ENCODE measurements at places on chromosomes 6 and 20.

GRCh38 chr20:4451487-4452081 lies 270.1 kb upstream of the PRND start:
- DNase-seq: no peak

DNA sequence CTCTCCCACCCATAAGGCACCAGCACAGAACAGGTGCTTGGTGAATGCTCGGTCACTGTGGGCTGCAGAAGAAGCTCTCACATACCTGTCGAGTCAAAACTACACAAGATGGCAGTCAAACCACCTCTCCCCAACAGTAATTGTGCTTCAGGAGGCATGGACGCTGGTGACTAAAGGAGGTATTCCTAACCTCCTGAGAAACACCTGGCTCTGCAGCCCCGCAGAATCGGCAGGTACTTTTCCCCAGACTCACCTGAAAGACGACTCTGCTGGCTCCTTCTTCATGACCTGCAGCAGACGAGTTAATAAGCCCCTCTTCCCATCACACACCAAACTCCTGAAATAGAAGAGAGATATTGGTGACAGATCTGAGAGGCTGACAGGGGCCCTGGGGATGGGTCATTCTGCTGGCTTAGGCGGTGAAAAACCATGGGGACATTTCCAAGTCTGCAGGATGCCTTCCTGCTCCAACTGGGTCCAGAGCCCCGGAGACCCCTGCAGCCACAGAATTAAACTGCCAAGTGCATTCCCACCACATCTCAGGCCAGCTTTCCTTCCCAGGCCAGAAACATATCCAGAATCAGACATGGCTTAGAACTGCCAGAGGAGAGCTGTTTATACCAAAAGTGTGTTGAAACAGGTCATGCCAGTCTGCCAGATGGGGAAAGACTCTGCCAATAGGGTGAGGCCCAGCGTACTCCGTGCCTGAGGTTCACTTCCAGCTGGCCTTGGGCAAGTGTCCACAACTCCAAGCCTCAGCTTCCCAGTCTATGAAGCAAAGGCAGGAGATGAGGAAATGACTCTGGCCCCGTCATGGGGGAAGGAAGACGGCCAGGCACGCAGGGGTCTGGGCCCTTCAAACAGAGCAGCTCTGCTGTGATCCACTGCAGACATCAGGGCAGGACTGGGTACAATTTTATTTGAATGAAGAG lies 53.0 kb downstream of the MYH7B start:
- DNase-seq: peak; percentile 21

DNA sequence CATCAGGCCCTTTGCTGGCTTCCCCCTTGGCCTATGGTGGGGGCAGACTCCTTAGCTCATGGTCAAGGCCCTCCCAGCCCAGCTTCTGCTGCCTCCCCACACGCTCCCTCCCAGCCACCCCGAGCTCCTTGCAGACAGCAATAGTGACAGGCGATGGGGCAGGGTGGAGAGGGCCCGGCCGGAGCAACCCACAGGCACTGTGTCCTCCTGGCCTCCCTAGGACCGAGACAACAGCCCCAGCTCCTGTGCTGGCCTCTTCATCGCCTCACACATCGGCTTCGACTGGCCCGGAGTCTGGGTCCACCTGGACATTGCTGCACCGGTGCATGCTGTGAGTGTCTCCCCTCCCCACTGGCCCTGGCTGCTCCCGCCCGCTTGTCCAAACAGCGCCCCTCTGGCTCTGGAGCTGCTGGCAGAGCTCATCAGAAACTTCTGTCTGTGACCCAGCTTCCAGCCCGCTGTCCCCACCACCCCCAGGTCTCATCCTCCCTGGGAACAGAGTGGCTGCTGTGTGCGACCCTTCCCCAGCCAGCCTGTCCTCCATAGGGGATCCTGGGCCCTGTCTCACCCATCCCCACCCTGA lies 21.8 kb downstream of the NPEPL1 start:
- DNase-seq: peak; percentile 26

- DNase-seq: no peak
Measured at GRCh38 chr20:62044631-62045030, 21.1 kb downstream of the TAF4 start.

GRCh38 chr20:63206878-63207277 lies 9.1 kb downstream of the YTHDF1 start:
- DNase-seq: no peak

DNA sequence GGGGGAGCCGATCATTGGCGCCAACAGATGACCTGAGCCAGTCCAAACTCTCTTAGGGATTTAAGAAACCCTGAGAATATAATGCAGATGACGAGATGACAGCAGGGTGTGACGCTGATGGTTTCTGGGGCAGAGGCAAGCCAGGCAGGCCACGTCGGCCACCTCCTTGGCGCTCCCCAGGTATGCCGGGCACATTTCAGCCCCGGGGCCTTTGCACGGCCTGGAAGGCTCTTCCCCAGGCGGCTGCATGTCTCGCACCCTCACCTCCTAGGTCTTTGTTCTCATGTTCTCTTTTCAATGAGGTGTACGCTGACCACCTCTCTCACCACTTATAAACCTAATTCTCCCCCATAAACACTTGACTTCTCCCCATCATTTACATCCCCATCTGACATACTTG lies 64.9 kb downstream of the RBM38 start:
- no peak for DNase-seq

- peak; percentile 77 for DNase-seq
Measured at GRCh38 chr6:21596145-21596948, 2.8 kb downstream of the SOX4 start.

DNA sequence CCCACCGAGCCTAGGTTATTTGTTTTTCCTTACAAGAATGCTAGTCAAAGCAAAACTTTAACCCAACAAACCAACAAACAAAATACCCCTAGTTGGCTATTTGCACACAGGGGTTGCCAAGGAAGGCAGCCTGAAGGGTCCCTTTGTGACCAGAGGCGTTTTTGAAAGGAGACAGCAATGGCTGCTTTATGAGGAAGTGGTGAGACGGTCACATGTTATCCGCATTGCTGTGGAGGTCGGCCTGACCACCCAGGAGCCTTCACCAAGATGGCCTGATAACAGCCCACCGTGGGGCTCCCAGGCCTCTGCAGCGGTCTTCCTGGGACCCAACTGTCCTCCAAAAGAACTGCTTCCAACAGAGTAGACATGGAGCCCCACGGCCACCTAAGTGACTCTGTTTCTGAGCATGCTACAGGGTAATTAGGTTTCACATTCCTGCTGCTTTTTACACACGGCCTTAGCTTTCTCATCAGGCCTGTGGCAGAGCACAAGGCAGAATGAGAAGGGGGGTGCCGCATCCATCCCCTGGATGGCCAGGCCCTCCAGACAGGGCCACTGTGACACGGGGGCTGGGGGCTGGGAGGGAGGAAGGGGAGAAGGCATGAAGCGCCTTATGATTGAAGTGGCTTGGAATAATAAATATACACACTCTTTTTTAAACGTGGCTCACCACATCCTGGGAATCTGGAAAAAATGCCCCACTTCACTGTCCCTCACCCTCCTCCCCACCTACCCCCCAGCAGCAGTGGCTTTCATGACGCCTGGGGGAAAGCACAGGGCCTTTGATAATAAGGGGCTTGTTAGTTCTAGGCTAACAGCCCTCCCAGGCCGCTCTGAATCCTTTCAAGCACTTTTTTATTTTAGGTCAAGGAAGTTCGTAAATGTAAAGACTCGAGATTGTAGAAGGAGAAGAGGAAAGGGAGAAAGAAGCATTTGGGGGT lies 86.0 kb downstream of the CLIC5 start:
- no peak for DNase-seq

DNA sequence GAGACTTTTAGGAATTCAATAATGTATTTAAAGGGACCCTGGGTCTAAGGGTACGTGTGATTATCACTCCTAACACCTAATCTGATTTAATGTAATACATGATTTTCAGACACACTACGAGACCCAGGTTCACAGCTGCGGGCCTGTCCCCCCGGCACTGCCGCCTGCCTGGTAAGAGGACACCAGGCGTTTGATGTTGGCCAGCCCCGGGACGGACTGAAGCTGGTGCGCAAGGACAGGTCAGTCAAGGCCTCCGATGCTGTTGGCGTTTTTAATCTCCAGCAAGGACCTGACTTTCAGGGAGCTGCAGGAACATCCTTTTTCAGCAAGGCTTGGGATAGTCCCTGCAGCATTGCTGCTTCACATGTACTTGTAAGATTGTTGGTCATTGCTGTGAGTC lies 58.2 kb downstream of the IGF2R start:
- no peak for DNase-seq

DNA sequence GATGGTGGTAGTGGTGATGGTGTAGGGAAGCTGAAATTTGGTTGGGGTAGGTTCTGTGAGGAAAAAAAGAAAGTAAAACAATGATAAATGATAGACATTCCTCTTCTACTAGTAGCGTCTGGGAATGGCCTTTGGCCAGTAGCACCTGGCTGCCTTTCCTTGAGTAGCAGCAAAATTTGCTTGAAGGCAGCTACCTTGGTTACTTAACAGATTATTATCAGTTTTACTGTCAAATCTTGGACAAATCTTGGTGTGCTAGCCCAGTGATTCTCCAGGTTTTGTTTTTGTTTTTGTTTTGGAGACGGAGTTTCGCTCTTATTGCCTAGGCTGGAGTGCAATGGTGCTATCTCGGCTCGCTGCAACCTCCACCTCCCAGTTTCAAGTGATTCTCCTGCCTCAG lies 26.4 kb downstream of the LIN28B start:
- DNase-seq: no peak

GRCh38 chr20:31679357-31680285 lies 41.9 kb downstream of the COX4I2 start:
- DNase-seq: no peak

GRCh38 chr6:12931639-12932038 lies 215.1 kb downstream of the PHACTR1 start:
- DNase-seq: no peak

DNA sequence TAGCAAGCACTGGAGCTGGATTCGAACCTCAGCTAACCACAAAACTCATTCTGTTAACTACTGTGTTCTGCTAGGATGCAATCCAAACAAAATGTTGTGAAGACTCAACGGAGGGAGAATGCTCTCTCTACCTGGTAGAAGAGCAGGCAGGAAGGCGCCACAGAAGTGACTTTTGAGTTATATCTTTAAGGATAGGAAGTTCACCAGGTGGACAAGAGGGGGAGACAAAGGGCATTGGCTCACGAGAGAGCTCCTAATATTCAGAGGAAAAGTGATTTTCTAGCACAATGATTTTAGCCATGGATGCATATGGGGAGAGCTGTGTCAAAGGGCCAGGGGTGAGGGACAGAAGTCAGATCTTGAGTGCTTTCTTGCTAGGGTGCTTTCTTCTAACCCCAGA lies 108.4 kb upstream of the MAFB start:
- no peak for DNase-seq

GRCh38 chr20:57579898-57580447 lies 19.1 kb downstream of the PCK1 start:
- DNase-seq: no peak

GRCh38 chr6:117501722-117502121 lies 19.2 kb downstream of the DCBLD1 start:
- DNase-seq: no peak

DNA sequence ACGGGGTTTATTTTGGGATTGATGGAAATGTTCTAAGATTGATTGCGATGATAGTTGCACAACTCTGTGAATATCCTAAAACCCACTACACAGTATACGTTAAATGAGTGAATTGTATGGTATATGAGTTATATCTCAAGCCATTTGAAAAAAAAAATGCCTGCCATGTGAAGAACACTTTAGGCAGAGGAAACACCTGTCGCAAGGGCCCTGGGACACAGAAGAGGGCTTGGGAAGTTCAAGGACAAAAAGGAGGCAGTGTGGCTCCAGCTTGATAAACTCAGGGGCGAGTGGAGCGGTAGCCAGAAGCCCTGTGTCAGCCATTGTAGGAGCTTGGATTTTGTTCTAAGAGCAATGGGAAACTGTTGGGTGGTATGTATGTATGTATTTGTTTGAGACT lies 37.0 kb downstream of the CEP250 start:
- DNase-seq: no peak

GRCh38 chr6:141988954-141989705 lies 143.6 kb upstream of the GJE1 start:
- no peak for DNase-seq

GRCh38 chr20:45732199-45732598 lies 10.1 kb downstream of the SPINT4 start:
- no peak for DNase-seq

GRCh38 chr6:165458134-165458533 lies 148.7 kb upstream of the C6orf118 start:
- no peak for DNase-seq

GRCh38 chr6:3361312-3362037 lies 95.4 kb downstream of the SLC22A23 start:
- no peak for DNase-seq

DNA sequence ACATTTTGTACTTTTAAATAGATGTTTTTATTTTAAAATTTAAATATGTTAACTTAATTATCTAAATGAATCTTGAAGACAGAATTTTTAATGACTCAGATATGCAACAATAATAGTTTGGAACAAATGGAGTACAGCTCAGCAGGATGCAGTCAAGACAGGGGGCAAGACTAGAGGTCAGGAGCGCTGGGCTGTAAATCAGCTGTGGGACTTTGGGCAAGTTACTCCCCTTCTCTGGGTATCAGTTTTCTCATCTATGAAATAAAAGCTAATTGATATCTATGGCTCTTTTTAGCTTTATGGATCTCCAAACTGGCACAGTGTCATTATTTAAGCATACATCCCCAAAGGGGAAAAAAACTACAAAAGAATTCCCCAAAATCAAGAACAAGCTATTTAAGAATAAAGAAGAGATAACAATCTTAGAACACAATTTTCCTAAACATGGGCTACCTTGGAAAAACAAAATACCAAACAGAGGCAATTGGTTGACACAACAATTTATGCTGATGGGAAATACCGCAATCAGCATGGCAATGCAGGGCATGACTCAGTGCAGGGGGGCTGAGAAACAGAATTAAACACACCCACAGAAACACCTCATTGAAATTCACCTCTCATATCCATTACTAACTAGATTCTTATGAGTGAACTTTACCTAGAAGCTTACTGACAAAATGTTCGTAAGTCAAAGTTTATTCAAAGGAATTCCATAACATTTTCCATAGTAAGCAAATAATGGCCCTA lies 188.2 kb downstream of the SIM1 start:
- no peak for DNase-seq

DNA sequence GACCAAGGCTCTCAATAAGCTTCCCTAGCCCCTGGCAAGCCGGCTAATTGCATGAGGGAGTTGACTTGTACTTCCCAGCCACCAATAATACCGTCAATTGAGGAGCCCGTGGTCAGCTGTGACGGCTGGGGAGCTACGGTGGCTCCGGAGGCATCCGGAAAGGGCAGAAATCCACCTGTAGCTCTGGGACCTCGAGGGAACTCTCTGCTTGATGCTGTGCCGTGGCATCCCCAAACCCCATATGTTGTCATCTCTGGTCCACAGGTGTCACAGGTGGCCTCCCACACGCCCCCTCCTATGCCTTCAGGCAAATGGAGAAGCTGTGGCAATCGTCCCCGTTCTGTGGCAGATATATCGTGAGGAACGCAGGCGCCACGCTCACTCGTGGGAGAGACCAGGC lies 5.5 kb upstream of the KCNQ2 start:
- no peak for DNase-seq

GRCh38 chr20:58374906-58375758 lies 13.9 kb upstream of the VAPB start:
- peak; percentile 63 for DNase-seq

DNA sequence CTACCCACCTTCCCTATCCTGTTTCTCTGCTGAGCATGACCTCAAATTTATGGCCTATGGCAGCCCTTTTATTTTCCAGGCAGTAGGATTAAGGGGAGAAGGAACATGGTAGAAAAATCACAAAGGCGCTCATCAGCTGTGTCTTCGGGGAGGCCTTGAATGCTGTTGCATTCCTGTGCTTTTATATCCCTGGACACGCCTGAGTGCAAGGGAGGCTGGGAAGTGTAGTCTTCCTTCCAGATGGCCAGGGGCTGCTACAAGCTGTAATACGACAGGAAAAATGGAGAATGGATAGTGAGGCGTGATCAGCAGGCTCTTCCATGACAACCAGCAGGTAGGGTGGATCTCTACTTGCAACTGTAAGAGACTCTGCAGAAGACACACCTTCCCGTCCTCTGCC lies 210.9 kb upstream of the GGTLC1 start:
- no peak for DNase-seq
